ENCODE measurements at places on chromosomes 13 and 19.

GRCh38 chr13:77328819-77329132, 1.9 kb upstream of the MYCBP2 start:
- no peak for DNase-seq

GRCh38 chr13:28396053-28396452, 98.9 kb downstream of the FLT1 start:
- no peak for DNase-seq

DNA sequence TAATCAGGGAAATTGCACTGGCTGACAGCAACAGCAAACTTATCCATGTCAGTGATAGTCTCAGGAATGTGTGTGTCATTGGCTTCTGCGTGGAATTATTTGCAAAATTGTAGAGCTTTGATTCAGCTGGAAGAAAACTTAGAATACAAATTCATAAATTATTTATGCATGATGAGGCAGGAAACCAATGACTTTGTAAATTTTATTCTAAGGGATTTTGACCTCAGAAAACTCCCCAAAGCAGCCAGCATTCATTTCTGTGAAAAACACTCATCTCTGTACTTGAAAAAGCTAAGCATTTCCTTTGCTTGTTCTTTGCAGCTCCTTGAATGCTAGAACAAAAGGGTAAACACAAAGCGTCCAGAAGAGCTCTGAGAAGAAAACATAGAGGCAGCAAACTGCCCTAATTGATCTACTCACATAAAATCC, 162.4 kb downstream of the DCT start:
- no peak for DNase-seq

- DNase-seq = no peak
Measured at GRCh38 chr13:108549934-108550333, 79.5 kb upstream of the MYO16 start.

- no peak for DNase-seq
Measured at GRCh38 chr13:98214707-98215106, 37.6 kb upstream of the RNF113B start.

- DNase-seq = no peak
Measured at GRCh38 chr19:17281391-17282304, at the start of gene ANKLE1. ANKLE1 (plus strand) TSS chr19:17281901; CDS start chr19:17281921, 20 bp downstream.

- no peak for DNase-seq
Measured at GRCh38 chr13:40764587-40765403, 6.2 kb downstream of the MRPS31 start.

DNA sequence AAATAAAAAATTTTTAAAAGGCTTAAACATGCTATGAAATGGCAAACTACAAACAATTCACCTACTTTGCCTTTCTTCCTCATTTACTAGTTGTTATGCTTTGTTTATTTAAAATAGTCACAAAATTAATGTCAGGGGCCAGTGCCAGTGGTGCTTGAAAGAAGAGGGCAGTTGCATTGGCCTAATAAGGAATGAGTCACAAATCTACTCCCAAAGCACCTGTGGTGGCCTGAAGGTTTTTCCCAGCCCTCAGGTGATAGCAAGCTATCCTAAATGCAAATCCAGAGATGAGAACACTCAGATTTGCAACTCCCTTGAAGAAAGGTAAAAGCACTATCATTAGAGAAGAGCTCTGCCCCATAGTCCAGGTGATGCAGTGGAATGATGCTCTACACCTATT, 103.6 kb downstream of the MBNL2 start:
- no peak for DNase-seq

- no peak for DNase-seq
Measured at GRCh38 chr13:48318377-48318811, 14.8 kb downstream of the RB1 start.

GRCh38 chr19:7959211-7959610, 15.7 kb upstream of the TIMM44 start:
- DNase-seq = no peak

GRCh38 chr19:41299046-41299754, 10.8 kb upstream of the CCDC97 start:
- DNase-seq = no peak

- DNase-seq = no peak
Measured at GRCh38 chr13:82993417-82993816, 888.9 kb downstream of the SLITRK1 start.

DNA sequence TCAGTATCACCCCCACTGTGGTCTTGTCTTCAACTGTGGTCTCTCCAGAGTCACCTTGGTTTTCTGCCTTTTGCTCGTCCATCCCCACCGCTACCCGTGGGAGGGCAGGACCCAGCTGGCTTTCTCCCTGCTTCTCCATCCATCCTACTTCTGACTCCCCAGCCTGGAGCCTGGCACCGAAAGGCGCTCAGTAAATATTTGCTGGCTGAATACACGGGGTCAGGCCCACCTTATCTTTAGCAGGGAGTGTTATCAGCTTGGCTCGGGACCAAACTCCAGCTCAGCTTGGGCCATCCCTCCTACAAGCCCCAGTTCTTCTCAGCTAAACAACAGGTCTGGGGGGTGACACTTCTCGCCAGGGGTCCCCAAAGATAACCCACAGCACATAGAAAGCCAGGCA, 62.0 kb upstream of the KLF2 start:
- no peak for DNase-seq

- DNase-seq = no peak
Measured at GRCh38 chr13:110641055-110642015, 26.0 kb downstream of the NAXD start.

- DNase-seq = no peak
Measured at GRCh38 chr13:80338781-80339562, 2.0 kb downstream of the SPRY2 start.

DNA sequence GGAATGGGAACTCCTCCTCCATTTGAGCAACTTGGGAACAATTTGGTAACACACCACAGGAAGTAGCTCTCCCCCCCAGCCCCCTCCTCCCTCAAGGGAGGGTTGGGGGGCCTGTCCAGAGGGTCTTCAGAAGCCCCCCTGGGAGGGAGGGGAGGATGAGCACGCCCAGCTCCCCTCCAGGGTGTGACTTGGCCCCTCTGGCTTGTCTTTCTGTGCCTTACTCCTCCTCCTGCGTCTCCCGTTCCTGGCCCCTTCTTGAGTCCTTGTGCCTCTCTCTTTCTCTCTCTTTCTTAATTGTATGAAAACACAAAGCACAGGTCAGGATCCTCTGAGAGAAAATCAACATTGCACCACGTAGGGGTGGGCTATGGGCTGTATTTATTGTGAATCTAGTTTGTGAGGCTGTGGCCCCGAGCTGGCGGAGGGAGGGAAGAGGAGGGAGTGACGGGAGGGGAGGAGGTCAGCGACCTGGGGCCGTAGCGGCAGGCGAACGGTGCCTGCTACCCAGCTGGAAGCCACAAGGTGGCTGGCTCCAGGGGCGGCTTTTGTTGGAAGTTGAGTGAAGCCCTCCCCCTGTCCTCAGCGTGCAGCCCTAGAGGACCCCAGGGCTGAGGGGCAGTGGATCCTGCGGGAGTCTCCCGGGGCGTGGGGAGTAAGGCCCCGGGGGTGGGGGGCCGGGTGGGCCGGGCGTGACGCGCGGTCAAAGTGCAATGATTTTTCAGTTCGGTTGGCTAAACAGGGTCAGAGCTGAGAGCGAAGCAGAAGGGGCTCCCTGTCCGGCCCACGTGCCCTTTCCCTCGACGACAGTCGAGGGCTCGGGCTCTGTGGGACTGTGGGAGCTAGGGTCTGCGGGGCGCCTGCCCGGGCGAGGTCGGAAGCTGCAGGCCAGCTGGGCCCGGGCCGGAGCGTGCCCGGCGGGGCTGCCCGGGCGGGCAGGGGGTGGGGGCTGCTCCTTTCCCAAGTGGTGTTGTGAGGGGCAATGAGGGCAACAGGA, 6.4 kb downstream of the LYL1 start:
- no peak for DNase-seq

GRCh38 chr19:41657157-41657556, 30.3 kb upstream of the CEACAM4 start:
- DNase-seq = no peak

DNA sequence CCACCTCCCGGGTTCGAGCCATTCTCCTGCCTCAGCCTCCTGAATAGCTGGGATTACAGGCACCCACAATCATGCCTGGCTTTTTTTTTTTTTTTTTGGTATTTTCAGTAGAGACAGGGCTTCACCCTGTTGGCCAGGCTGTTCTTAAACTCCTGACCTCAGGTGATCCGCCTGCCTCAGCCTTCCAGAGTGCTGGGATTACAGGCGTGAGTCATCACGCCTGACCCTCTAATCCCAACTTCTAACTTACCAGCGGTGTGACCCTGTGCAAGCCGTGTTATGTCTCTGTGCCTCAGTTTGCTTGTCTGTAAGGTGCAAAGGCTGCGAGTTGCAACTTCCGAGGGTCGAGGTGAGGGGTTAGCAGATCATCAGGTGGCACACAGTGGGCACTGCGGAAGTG, 17.3 kb downstream of the ZSWIM4 start:
- DNase-seq = no peak

DNA sequence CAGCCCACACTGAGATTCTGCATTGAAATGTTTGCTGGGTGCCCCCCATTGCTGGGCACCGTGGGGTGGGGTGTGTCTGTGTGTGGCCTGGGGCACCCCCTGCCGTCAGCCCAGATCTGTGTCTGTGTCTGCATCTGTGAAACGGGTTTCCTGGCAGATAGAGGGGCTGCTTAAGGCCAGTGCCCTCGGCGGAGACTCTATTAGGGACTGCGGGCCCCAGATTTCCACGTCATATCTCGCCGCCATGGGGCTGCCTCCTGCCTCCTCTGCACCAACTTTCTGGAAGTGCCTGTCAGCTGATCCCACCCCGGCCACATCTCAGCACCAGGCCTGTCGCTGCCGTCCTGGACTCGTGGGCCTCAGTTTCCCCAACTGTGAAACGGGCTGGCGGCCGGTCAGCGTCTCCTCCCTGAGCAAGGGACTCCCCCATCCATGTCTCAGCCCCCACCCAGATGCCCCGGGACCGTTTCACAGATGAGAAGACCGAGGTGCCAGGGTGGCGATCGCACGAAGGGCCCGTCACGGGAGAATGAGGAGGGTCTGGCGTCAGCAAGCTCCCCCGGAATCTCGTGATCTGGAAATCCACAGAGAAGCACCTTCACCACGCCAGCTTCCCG, 21.4 kb downstream of the ARID3A start:
- DNase-seq = no peak

DNA sequence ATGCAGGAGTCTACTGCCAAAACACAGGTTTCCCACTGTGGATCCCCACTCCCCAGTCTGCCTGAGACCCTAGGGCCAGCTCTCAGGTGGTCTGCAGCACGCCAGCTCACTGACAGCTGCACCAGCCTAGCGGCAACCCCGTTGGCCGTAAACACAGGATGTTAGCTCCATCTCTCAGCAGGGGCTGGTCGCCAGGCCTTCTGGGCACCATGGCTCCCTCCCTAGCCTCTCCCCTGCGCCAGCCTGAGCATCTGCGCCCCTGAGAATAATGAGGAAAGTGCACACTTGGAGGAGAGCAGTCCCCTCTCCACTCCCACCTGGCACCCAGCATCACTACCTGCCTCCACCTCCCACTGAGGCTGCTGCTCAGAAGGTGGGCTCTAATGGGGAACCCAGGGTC, 20.8 kb upstream of the EPHX3 start:
- no peak for DNase-seq

GRCh38 chr13:30006246-30006645, 155.8 kb upstream of the UBL3 start:
- DNase-seq = no peak

GRCh38 chr13:98033277-98034247, 80.1 kb downstream of the IPO5 start:
- no peak for DNase-seq

- no peak for DNase-seq
Measured at GRCh38 chr19:7987114-7987768, 18.2 kb downstream of the ELAVL1 start.

- no peak for DNase-seq
Measured at GRCh38 chr13:98885600-98885999, 92.3 kb downstream of the DOCK9 start.

GRCh38 chr13:78383071-78383484, 220.3 kb downstream of the POU4F1 start:
- DNase-seq = no peak

DNA sequence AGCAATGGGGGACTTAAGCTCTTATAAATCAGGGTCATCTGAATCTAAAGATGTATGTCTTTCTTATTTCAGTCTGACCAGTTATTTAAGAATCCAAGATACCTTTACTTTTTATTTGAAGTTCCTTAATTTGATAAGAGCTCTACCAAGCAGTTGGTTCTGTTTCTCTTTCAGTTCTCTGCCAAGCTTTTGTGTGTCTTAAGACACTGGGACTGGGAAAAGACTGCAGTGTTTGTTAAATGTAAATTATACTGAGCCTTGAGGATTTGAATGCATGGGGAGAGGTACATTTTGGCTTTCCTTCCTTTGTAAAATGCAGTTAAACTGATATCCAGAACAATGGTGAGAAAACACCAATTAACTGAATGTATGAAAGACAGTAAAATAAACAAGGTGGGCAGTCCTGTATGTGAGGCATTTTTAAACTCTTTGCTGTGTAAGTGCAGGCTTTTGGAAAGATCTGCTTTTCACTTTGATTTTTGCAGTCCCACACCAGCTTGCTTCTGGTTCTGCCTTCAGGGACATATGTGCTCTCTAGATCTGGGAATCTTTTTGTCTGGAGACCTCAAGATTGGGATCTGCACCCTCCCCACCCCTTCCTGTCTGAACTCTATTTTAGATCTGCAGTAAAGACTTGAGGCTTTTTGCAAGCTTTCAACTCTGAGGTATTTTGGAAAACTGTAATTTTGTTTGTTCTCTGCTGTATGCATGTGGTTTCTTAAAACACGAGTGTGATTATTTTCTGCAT, 77.6 kb downstream of the LRCH1 start:
- DNase-seq = no peak

Data from stimulated activated CD8-positive, alpha-beta memory T cell treated with anti-CD3 and anti-CD28 coated beads, Interleukin-15, amount 100 ng/mL, for 4 hours (primary cell).